Stimulated activated CD8-positive, alpha-beta memory T cell treated with anti-CD3 and anti-CD28 coated beads, Interleukin-2, amount 100 ng/mL, for 1 hour (primary cell): ENCODE measurements at places on chromosomes 11 and 22.
A peak's percentile ranks its signal among the peaks of the same experiment; 100 is the strongest.

DNA sequence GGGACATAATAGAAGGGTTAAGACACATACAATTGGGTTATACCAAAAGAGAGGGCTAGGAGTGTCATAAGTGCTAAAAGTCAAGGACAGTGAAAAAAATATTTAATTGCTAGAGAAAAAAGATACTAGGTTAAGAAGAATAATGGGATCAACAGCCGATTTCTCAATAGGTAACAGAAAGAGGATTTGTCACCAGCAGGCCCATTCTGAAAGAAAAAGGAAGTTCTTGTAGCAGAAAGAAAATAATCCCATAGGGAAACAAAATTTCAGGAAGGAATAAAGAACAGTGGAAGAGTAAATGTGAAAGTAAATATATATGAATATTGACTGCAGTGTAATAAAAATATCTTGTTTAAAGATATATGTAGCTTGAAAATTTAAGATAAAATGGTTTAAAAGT lies 43.3 kb upstream of the ADORA2A start:
- DNase-seq = no peak

DNA sequence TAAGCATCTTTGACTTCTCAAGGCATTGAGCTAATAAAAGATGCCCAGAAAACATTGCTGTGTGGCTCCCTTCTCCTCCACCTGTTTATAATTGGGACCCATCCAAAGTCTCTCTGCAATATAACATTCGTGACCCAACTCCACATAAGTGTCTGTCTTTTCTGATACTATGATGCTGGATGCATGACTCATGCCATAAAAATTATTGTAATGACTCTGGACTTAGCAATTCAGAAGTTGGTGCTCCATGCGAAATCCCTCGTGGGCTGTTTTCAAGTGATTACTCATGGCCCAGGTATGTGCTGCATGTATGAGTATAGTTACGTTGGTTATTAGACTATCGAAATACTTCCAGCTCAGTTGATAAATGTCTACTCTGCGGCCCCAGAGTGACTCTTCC lies 11.7 kb downstream of the FJX1 start:
- DNase-seq = no peak

DNA sequence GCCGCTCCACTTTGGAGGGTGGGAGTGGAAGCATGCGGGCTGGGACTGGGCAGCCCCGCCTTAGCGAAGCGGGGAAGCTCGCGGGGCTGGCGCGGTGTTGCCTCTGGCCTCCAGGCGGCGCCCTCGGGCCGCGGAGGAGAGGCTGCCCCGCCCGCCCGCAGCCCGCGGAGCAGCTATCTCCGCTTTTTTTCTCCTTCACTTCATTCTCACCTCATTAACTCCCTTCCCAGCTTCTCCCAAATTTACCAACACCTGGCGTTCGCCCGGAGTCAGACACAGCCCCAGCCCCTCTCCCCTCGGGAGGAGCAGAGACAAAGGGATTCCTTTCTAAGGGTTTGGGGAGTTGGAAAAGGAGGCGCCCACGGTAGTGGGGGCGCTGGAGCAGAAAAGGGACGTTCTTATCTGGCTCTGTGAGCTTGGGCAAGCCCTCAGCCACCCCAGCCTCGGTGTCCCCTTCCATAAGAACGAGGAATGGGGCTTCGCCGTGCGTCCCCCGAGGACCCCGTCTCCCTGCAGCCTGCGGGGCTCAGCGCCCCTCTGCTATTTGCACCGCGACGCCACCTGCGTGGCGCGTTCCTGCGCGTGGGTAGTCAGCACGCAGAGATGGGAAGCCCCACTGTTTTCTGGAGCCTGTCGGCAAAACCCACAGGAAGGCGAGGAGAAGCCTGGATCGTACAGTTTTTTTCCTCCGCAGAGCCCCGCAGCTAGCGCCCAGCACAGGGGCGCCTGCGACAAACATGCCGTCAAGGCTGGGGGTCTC lies 1.5 kb upstream of the WNT11 start:
- peak; percentile 58 for DNase-seq

DNA sequence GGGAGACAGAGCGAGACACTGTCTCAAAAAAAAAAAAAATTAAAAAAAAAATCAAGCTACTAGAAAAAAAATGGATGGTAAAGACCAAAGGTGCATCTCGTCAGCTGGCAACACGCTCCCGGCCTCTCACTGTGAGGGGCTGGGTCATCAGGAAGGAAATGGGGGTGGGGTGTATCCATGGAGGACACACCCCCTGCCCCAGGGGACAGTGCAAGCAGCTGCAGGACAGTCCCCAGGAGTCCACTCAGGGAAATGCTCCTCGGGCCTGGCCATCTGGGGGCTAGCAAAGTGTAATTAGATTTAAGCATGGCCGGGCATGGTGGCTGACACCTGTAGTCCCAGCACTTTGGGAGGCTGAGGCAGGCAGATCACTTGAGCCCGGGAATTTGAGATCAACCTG lies 23.1 kb downstream of the TTLL1 start:
- DNase-seq = no peak

DNA sequence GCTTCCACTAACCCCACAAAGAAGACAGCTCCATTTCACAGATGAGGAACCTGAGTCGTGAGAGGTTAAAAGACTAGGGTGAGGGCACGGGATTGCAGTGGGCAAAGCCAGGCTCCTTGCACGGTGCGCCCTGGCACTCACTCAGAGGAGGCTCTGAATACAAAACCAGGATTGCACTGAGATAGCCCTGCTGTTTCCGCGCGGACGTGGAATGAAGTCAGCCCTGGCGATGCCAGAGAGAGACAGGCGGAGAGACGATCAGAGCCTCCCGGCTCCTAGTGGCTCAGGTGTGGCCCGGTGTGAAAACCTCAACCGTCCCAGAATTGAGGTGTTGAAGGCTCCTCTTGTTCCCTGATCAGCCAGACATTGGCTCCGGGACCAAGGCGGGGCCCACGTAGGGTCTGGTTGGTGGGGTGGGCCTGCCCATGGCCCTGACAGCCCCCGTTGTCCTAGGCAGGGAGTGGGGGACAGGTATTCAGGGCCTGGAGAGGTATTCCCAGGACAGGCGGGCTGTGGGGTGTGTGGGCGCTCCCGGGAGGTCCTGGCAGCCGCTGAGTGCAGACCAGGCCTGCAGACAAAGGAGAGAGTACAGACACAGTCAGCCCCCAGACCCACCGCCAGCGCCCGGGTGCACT lies 43.1 kb upstream of the LINC01488 start:
- no peak for DNase-seq

- DNase-seq = no peak
These were observed 39.0 kb downstream of the FAM83F start for GRCh38 chr22:40033586-40034380.

- no peak for DNase-seq
These were observed 174.7 kb downstream of the MN1 start for GRCh38 chr22:27626675-27627443.

GRCh38 chr11:68128682-68129327 lies 7.6 kb upstream of the CHKA start:
- DNase-seq = no peak
